ENCODE measurements at places on chromosomes 16 and 17.

DNA sequence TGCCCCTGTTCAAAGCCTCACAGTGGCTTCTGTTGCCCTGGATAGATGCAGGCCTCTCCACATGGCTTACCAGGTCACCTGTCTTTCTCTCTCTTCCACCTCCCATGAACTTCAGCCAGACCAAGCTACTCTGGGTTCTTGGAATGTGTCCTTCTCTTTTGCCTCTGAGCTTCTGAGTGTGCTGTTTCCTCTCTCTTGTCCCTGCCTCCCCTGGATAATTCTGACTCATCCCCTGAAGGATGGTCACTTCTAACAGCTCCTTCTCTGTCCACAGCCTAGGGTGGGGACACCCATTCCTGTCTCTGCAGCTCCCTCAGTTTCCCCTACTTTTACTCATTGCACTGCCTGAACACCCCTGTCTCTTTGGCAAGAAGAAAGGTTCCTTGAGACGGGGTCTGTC is 2.9 kb downstream of the GUCY2D start:
- DNase-seq: no peak

DNA sequence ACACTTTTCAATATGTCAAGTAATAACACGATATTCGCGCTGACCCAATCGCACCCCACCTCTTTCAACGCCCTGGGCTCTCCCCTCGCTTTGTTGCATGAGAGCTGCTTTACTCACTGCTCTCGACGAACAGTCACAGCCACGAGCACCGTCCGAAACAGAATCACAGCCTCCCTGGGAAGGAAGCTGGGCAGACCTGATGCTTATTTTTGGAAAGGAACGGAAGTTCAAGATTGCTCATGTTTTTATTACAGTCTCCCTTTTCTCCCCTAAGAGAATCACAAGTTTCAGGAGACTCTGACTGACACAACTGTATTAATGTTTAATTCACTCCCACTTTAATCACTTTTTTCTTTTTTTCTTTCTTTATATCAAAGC is 67.8 kb downstream of the ANKRD11 start:
- no peak for DNase-seq

GRCh38 chr17:71935341-71935740 is 185.5 kb upstream of the SOX9 start:
- no peak for DNase-seq

DNA sequence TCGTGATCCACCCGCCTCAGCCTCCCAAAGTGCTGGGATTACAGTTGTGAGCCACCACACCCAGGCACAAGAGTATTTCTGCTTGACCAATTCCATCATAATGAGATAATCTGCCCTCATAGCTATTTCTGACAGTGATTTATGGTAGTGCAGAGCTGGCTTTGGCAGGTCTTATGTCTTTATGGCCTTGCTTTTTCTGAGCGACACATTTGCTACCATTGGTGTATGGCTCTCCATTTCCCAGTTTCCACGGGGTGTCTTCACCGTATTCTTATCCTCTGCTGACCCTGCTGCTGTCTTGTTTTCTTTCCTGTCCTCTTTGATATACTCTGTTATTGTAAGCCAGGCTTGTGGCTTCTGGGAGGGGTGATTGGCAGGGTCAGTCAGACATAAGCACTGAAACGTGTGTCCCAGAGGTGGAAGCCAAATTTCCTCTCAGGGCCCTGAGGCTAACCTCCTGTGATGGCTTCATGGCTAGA is 161.1 kb upstream of the TBX2 start:
- DNase-seq: no peak

DNA sequence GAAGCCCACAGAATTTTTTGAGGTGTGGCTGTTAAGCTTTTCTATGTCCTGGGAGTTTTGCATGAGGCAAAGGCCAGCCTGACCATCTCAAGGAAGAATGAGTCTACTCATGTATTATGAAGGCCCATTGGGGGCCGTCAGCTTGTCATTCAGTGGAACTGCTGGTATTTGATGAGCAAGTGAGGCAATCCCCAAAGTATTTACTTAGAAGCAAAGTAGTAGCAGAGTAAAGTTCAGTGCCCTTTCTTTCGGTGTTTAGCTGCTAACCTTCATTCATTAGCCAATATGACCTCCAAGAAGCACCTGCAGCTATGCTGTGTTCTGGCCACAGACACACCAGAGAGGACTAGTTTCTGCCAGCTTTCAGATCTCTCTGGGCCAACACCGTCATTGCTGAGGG is 80.2 kb downstream of the RPA1 start:
- DNase-seq: no peak

DNA sequence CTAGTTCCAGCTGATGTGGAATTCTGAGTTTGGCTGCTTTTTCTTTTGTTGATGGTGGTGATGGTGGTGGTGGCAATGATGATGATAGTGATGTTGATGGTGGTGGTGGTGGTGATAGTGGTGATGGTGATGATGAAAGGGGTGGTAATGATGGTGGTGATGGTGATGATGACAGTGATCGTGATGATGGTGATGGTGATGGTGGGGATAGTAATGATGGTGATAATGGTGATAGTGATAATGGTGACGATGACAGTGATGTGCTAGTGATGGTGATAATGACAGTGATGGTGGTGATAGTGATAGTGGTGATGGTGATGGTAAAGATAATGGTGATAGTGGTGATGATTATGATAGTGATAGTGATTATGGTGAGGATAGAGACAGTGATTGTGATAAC is 61.5 kb downstream of the BMERB1 start:
- no peak for DNase-seq

- no peak for DNase-seq
Measured at GRCh38 chr16:55101026-55101425, 170.4 kb downstream of the IRX5 start.

DNA sequence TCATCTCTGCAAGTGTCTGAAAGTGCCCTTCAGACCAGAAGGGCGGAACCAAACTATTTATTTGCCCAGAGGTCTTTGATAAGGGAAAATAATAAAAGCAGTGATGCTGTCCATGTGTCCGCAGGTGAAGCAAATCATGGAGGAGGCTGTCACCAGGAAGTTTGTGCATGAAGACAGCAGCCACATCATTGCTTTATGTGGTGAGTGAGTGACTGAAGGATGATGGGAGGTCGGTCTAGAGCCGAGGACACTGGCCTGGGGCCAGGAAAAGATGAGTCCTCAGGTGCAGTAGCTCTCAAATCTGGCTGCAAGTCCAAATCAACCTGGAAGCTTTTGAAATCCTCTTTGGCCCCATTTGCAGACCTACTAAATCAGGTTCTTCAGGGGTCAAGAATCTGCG is 6.1 kb downstream of the SGSM2 start:
- DNase-seq: no peak
